ENCODE measurements at places on chromosomes 7 and 10. TPM values are rescaled to one million over a fixed set of nuclear protein-coding genes. Genes with fewer than 3 reads are reported as not detected.
A peak's percentile ranks its signal among the peaks of the same experiment; 100 is the strongest.

The CUL2 gene
- 36.9 TPM for total RNA-seq

The ACADSB gene
- total RNA-seq: 27.8 TPM

GRCh38 chr10:69492091-69492745 is 41.0 kb downstream of the TSPAN15 start:
- no peak for DNase-seq

DNA sequence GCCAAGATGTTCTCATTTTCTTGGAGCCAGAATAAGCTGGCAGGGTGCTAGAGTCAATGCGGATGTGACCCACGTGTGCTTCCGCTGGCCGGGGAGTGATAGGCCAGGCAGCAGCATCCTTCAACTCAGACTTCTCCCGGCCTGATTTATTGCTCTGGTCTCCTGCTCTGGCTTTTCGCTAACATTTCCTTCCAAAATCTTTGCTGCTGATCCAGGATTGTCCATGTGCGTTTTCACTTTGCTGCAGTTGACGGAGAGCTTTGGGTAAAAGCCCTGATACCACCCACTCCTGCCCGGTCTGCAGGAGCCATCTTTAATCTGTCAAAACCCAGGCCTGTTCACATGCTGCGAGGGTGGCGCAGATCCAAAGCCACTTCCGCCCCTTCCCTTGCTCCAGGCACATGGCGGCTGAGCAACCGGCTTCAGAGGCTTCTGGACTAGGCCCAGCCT is 106.8 kb downstream of the CYP26A1 start:
- DNase-seq: no peak

GRCh38 chr7:150898475-150899011 is 46.2 kb downstream of the AOC1 start:
- peak; percentile 79 for DNase-seq

- no peak for DNase-seq
Observed at GRCh38 chr10:93413252-93413689, 68.9 kb downstream of the MYOF start.

All from B cell (primary cell).